ENCODE measurements at places on chromosomes 7 and 10.

- no peak overlapping the region for H3K4me3 ChIP-seq
- peaks cover 9% of the 10 kb centered on the region for H3K36me3 ChIP-seq
- H3K4me1 ChIP-seq: no peaks in the 10 kb centered on the region
- no peak for DNase-seq
- no peaks in the 10 kb centered on the region for H3K27me3 ChIP-seq
These were observed 140.9 kb downstream of the BTAF1 start for GRCh38 chr10:92064506-92064905.

DNA sequence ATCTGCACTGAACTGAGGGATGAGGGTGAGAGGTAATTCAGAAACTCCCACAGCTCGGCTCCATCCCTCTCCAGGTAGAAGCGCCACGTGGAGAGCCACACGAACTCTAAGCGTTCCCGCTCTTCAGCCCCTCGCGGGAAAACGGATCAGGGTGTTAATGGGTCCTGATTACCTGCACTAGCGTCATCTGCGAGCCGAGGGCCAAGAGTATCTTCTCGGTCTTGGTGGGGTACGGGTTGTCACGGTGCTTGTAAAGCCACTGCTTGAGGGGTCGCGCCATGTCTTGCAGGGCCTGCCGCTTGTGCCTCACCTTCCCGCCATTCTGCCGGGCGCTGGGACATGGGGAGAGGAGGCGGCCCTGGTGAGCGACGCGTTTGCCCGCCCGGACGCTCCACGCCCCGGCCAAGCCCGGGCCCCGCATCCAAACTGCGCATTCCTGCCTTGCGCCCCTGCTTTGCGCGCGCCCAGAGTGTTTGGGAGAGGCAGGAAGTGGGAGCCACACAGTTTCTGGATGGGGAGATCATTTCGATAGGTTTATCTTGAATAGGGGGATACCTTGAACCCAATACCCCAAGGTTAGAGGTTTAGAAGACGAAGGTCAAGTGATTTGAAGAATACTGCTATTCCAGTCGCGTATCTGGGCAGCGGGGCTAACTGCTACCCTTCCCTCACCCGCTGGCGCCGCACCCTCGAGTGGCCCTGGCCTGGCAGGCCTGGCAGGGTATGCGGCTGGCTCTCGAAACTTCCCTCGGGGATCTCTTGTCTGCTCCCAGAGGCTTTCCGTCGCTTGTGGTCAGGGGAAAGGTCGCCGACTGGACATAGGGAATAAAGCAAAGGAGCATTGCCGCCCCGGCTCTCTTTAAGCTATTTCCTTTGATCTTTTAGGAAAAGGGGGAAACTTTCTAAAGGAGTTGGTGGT lies 4.2 kb downstream of the MKX start:
- DNase-seq: no peak
- H3K4me1 ChIP-seq: peaks cover 23% of the 10 kb centered on the region
- H3K36me3 ChIP-seq: no peaks in the 10 kb centered on the region
- H3K27me3 ChIP-seq: peaks cover 56% of the 10 kb centered on the region

GRCh38 chr7:30996883-30997282 lies 33.1 kb downstream of the GHRHR start:
- H3K4me3 ChIP-seq: no peak overlapping the region
- no peaks in the 10 kb centered on the region for H3K4me1 ChIP-seq
- H3K27me3 ChIP-seq: no peaks in the 10 kb centered on the region
- DNase-seq: no peak
- H3K27ac ChIP-seq: no peak overlapping the region

DNA sequence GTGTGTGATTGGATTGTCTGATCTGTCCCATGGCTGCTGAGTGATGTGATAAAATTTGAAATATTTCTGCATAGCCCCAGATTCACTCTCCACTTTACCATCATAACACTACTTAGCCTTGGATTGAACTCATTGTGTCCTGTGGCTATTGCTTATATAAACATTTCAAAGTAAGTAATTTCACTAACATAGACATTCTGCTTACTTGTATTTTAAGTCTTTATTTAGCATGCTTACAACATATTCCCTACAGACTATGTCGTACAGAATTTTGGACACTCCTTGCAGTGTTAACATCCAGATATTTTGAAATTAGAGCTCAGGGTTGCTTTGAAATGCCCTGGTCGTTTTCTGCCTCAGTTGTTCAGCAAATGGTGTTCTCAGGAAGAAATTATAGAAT lies 117.6 kb downstream of the LRRC4 start:
- no peak for DNase-seq
- no peak overlapping the region for H3K4me3 ChIP-seq
- no peaks in the 10 kb centered on the region for H3K27me3 ChIP-seq
- peaks cover 5% of the 10 kb centered on the region for H3K36me3 ChIP-seq

DNA sequence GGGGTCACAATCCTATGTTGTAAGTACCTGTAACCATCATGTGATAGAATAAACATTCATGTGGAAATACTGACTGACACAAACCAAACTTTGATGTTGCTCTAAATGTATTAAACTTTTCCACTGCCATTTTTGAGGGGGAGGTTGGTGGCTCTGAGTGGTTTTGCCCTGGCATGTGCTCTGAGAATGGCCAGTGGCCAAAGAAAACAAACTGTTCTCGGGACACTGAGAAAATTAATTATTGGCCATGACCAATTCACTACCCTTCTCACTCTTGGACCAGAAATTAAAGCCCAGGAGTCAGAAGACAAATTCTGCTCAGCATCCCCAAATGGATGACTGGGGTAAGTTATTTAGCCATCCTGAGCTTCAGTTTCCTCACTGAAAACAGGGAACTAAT lies 195.9 kb downstream of the XPNPEP1 start:
- H3K4me3 ChIP-seq: no peak overlapping the region
- no peaks in the 10 kb centered on the region for H3K36me3 ChIP-seq
- H3K27me3 ChIP-seq: no peaks in the 10 kb centered on the region
- H3K4me1 ChIP-seq: no peaks in the 10 kb centered on the region

- no peaks in the 10 kb centered on the region for H3K36me3 ChIP-seq
- H3K27ac ChIP-seq: no peak overlapping the region
- H3K27me3 ChIP-seq: peaks cover 5% of the 10 kb centered on the region
- H3K4me1 ChIP-seq: no peaks in the 10 kb centered on the region
- H3K4me3 ChIP-seq: no peak overlapping the region
- no peak for DNase-seq
These were observed 64.9 kb upstream of the ADRB1 start for GRCh38 chr10:113978802-113979201.

DNA sequence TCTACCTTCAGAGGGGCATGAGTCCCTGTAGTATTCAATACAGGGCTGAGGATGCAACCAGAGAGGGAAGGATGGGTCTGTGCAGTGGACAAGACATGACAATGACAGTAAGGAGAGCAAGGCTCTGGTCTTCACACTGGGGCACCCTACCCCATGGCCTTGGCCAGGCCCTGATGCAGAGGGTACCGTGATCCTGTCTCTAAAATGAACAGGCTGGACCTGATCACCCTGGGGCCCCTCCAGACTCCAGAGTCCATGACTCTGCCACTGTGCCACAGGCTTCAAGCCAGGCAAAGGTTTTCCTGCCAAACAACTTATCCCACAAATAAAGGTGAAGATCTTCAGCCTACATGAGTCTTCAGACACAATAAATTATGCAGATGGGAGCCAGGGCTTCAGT lies 4.9 kb downstream of the MAT1A start:
- H3K27ac ChIP-seq: no peak overlapping the region
- peaks cover 6% of the 10 kb centered on the region for H3K27me3 ChIP-seq
- no peaks in the 10 kb centered on the region for H3K4me1 ChIP-seq
